ENCODE measurements at places on chromosomes 5 and 9.
A peak's percentile ranks its signal among the peaks of the same experiment; 100 is the strongest.

GRCh38 chr5:130520211-130520610 is 615.9 kb downstream of the CHSY3 start:
- DNase-seq, result no peak

GRCh38 chr5:68838157-68838718 is 255.6 kb upstream of the SLC30A5 start:
- no peak for DNase-seq

DNA sequence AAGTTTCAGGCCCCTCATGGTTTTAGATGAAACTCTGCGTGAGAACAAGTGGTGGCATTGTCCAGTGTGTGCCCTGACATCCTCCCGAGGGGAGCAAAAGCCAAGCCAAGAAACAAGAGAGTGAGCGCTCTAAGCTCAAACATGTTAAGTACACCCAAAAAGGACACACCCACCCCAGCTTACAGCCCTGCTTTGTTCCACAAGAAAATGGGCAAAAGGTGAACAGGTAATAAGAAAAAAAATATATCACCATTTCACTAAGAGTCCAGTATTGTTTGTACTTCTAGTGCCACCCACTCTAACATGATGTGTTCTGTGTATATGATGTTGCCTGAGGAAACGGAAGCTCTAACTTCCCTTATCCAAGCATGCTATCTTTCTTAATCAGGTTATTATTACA is 278.2 kb downstream of the SLIT3 start:
- no peak for DNase-seq

- DNase-seq, result no peak
Measured at GRCh38 chr9:8234316-8234715, 434.7 kb upstream of the DMAC1 start.

DNA sequence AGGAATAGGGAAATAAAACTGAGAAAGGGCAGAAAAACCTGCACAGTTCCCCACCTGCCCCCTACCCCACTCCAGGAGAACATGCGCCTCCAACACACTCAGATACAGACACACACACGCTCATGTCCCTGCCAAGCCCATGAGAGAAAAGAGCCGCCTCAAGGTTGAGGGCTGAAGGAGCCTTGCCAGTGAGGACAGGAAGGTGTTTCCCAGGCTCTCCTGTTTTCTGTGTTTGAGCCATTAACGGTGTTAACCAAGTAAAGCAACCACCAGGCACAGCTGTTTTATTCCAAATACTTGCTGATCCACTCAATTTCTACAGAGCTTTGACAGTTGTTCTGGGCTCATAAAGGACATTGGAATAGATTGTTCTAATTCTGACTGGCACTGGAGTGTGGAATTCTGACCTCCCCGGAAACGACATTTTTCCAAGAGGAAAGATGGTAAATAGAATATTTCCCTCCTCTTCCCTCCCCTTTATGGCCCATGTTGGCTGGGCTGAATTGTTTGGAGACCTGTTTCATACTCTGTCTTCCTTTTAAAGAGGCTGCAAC is 238.0 kb downstream of the DMAC1 start:
- DNase-seq, result no peak

- no peak for DNase-seq
Measured at GRCh38 chr9:134970198-134970597, 52.5 kb upstream of the FCN1 start.

DNA sequence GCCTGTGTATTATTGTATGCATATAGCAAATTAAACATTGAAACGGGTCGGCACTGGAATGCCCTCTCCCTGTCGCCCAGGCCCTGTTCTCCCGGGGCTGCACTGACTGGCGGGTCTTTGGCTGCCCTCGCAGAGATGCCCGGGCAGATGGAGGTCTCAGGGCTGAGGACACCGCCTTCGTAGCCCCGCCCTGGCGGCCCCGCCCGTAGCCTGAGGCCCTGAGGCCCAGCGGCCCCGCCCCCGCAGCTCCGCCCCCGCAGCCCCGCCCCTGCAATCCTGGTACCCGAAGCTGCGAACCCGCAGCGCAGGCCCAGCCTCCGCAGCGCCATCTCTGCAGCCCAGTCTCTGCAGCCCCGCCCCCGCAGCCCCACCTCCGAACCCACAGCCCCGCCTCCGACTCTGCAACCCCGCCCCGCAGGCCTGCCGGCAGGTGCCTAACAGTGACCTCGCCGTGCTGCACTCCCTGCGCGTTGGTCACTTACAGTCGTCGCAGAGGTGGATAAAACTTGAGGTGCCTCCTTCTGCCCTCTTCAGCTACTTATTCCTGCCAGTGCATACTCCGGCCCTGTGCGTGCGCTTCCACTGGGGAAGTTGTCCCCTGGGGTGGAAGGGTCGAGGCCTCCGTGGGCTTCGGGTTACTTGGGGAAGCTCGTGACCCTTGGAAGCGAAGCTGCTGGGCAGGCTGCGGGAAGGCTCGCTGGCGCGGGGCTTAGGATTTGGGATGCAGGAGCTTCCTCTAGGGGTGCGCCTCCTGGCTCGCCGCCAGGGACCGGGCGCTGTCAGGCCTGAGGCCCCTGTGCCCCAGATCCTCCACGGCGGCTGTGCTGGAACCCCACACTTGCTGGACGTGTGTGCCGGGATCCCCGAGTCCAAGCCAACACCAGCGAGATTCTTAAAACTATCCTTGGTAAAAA is 72.3 kb downstream of the ICE1 start:
- DNase-seq, result peak; percentile 82

DNA sequence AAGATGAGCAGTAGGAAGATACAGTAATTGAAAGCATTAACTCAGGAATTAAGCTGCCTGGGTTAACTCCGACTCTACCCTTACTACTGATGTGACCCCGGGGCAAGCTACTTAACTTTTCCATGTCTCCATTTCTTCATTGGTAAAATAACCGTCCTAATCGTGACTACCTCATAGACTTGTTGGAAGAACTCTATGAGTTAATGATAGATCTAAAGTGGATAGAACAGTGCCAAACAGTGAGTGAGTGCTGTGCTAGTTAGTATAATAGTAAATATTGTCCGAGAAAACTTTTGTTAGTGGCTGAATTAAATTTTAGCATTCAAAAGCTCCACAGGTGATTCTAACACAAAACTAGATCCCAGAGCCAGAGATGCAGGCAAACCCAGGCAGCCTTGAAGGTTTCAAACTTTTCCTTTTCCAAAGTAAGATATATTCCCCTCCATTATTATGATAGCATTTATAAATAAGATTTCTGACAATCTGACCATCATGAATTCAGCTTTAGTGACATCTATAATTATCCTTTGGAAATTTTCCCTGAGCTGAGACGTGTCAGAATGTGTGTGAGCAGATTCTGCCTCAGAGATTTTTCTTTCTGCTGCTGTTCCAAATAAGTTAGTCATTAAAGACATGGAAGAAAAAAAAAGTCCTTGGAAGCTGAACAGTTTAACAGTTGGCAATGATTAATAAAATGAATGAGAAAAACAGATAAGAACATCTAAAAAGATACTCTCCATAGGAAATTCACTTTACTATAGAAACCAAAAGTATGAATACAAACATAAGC is 369.5 kb downstream of the PRELID2 start:
- no peak for DNase-seq

DNA sequence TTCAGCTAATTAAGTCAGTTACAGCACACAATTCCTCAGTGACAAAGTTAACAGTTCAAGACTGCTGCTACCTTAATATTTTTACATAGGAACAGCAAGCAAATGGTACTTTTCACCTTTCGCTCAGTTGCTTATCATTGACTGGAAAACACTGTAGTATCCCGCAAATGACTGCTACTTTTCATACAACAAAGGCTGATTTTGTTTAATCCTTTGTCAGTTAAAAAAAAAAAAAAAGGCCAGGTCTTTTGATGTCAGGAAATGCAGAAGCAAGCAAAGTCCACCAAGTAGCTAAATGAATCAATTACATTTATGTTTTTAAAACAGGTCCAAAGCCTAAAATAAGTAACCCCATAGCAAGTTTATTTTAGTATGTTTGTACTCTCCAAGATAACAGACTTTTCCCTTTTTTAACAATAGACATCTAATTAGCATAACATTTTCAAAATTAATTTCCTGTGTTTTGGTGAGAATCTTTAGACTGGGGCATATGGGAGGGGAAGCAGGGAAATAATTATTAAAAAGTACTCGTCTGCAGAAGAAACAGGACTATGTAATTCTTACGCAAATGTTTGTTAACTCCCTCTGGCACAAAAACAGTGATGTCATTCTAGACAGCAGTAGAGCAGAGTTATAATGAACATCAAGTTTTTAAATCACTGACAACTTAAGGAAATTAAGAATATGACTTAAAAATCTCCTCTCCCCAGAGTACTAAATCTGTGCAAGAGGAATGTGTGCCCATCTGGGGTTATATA is 9.6 kb downstream of the PFDN1 start:
- DNase-seq, result no peak

DNA sequence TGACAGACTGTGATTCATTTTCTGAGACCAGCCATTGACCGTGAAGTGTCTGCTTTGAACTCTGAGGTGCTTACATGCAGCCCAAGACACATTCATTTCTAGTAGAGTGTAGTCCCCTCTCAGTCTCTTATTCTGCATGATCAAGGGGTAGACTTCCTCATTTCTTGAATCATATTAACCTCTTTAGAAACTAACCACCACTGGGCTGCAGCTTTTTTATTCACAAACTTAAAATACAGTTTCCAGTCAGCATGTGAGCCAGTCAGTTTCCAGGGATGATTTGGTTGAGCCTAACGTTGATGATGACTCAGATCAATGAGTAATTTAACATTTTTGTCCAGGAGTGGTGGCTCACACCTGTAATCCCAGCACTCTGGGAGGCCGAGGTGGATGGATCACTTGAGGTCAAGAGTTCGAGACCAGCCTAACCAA is 59.2 kb downstream of the OTULIN start:
- DNase-seq, result no peak

DNA sequence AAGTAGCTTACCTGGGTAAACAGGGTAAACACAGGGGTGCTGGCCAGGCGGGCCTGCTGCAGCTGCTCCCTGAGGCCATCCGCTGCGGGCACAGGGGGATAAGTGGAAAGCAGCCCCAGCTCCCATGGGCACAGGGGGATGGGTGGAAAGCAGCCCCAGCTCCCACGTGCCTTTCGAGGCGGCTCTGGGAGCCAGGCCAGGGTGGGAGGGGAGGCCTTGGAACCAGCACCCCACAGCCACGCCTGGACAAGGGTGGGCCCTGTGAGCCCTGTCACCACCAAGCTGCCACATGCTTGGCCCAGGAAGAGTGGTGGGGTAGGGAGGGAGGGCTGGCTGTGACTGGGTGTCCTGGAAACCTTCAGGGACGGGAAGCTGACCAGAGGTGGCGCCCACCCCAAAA is 7.8 kb upstream of the CARD9 start:
- no peak for DNase-seq

GRCh38 chr5:122352331-122352730 is 40.3 kb downstream of the SNCAIP start:
- no peak for DNase-seq

- no peak for DNase-seq
Measured at GRCh38 chr9:121071370-121071755, 3.4 kb upstream of the CNTRL start.

DNA sequence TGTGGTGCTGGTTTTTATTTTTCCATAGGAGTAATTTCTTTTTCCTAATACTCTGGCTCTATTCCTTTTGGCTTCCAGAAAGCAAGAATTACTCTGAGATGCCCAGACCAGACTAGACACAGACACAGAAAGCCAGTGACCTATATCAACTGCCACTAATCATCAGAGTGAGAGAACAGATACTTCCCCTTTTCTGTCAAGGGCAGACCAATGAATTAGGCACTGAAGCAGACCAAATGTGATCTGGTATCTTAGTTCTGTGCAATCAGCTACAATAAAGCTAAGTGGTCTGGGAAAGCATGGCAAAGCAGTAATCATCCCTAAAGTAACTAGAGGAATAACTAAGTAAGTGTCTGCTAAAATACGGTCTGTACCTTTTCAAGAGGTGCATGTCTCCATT is 239.1 kb downstream of the ELAVL2 start:
- no peak for DNase-seq

- no peak for DNase-seq
Measured at GRCh38 chr9:127683723-127684122, 23.1 kb upstream of the CFAP157 start.

- no peak for DNase-seq
Measured at GRCh38 chr5:167688341-167689130, 602.9 kb upstream of the WWC1 start.

GRCh38 chr5:2148312-2149194 is 265.8 kb upstream of the IRX4 start:
- no peak for DNase-seq

- DNase-seq, result no peak
Measured at GRCh38 chr9:115445655-115446054, 327.7 kb upstream of the TNC start.

- DNase-seq, result no peak
Measured at GRCh38 chr9:96363175-96363967, 20.1 kb downstream of the SLC35D2 start.

DNA sequence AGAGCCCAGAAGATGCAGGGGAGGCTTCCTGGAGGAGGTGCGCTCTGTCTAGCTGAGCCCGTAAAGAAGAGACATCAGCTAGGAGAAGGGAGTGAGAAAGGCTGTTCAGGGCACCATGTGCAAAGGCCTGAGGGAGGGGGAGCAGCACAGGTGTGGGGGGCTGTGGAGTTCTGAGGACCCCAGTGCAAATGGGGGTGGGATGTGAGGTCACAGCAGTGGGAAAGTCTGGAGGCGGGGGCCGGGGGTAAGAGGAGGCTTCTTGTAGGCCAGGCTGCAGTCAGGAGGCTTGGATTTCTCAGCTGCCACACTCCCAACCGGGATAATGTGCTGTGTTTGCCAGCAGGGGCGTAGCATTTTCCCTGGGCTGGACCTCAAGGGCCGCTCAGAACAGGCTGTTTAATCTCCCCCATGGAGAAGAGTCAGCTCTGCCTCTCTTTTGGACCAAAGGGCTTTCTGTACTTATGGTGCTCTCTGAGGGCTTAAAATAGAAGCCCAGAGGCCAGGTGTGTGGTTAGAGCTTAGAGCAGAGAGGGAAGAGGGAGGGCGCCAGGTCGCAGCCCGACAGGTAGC is 5.7 kb downstream of the NEURL1B start:
- DNase-seq, result no peak

GRCh38 chr9:85038824-85039608 is 369.5 kb downstream of the NTRK2 start:
- no peak for DNase-seq

DNA sequence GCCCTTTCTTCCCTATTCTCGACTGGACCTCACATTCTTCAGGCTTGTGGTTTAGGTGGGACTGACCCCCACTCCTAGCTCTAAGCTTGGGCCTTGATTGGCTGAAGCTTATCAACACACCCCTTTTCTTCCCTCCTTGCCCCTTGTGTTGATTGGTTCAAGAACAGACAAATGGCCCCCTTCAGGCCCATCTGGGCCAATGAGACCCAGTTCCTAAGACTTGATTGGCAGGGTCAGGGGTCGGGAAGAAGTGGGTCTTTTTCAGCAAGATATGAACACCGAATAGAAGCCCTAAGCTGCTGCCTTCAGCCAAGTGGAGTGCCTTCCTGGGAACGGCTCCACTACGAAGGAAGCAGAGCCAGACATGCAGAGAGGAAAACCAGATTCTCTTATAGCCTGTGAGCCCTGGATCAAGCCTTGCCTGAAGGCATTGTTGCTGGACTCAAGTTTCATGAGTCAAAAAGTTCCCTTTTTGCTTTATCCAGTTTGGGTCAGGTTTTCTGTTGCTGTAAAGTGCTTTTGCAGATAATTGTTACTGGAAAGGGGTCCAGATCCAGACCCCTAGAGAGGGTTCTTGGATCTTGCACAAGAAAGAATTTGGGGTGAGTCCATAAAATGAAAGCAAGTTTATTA is 22.4 kb upstream of the NCS1 start:
- DNase-seq, result no peak
